ENCODE measurements at places on chromosomes 11 and 22. TPM values are rescaled to one million over a fixed set of nuclear protein-coding genes. Genes with fewer than 3 reads are reported as not detected.

Gene CCDC90B
- total RNA-seq, result 47.0 TPM

Gene HBG1
- not detected for total RNA-seq

Gene PGA5
- 0.67 TPM for total RNA-seq

Gene RTN4RL2
- total RNA-seq, result 23.7 TPM

Gene HEPHL1
- 0.19 TPM for total RNA-seq

Measured in H1 (cell line).